ENCODE measurements at places on chromosomes 7 and 10.

DNA sequence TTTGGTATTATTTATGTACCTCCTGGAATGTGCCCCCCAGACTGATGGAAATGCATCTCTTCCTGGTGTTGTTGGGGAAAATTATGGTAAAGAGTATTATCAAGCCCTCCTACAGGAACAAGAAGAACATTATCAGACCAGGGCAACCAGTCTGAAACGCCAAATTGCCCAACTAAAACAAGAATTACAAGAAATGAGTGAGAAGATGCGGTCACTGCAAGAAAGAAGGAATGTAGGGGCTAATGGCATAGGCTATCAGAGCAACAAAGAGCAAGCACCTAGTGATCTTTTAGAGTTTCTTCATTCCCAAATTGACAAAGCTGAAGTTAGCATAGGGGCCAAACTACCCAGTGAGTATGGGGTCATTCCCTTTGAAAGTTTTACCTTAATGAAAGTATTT lies 17.0 kb downstream of the CSGALNACT2 start:
- DNase-seq, result no peak

GRCh38 chr10:105807935-105808587 lies 1167.0 kb downstream of the SORCS3 start:
- DNase-seq, result no peak

- no peak for DNase-seq
These were observed 287.0 kb downstream of the WDR37 start for GRCh38 chr10:1343176-1343575.

- no peak for DNase-seq
These were observed 21.6 kb downstream of the TES start for GRCh38 chr7:116231949-116232348.

- no peak for DNase-seq
These were observed 62.4 kb upstream of the PAX2 start for GRCh38 chr10:100683004-100683403.

GRCh38 chr7:138205614-138206150 lies 129.4 kb downstream of the AKR1D1 start:
- DNase-seq, result no peak

DNA sequence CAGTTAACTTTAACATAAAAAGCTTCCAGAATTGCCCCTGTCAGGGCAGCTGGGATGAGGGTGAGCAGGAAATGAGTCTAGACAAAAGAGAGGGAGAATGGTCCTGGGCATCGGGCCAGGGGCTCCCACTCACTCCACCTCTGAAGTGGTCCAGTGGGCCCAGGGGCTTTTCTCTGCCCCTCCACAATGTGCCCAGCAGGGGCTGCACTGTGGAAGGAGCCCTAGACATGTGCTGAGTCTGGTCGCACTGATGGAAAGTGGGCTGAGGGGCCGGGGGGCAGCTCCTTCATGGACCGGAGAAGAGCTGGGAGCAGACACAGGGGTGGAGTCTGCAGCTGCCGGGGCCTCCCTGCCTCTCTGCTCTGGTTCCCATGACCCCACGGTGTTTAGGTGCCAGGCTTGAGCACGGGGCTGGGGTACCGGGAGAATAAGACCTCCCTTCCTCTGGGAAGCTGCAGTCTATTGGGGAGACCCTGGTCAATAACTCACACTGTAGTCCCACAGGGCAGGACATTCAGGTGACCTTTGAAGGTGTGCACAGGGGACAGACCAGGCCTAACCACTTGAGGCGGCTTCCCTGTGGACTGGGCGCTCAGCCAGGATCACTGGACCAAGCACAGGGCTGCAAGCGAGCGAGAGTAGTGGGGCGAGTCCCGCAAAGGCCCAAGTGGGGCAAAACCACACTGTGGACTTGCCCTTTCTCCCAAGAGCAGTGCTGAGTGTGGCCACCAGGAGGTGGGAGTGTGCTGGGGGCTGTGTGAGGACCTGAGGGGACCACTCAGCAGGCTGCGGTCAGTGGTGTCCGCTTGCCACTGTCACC lies 6.1 kb downstream of the ADCY1 start:
- peak; percentile 69 for DNase-seq

GRCh38 chr7:379456-380138 lies 89.6 kb downstream of the FOXL3 start:
- peak; percentile 13 for DNase-seq

DNA sequence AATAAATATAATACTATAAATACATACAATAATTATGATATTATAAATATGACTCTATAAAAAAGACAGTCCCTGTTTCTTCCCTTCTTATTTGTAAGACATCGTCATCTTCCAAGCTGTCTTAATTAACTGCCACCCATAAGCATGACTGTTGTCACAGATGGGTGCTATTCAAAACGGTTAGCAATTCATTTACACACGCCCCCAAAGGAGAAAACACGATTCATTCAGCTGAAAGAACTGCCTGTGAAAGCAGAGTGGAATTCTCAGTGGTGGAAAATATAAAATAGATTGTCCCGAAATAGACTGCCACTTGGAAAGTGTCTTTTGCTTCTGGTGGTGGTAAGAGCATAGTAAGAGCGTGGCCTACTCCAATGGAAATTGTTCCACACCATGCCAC lies 48.9 kb upstream of the ELMO1 start:
- no peak for DNase-seq

GRCh38 chr7:151436446-151437158 lies 3.3 kb downstream of the CRYGN start:
- no peak for DNase-seq

- peak; percentile 76 for DNase-seq
These were observed 746 bp downstream of the CCDC71L start for GRCh38 chr7:106659963-106660861.

DNA sequence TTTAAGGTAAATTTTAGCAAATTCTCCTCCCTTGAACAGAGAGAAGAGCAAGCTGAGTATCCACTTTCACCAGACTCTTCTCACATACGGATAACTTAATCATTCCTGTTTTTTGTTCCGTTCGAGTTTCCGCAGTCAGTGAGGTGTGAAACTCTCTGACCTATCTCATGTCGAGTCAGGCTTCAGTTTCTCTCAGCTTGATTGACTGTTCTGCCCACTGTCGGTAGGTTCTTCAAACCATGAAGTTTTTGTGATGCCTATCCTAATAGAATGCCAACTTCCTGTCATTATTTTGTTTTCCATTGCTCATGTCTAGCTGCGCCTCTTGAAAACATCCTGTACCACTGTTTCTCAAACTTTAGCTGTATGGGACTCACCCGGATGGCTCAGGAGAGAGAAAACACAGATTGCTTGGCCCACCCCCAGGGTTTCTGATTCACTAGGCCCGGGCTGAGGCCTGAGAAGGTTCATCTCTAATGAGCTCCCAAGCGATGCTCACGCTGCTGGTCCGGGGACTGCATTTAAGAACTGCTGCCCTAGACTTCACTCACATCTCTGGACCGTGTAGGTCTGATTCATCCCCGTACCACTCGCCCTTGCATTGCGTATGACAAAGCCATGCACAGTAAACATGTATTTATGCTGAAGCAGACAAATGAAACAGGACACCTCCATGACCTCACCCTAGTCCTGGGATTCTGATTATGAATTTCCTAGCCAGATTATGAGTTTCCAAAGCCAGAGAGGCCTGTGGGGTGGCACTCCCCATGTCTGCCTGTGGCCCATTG lies 208.4 kb upstream of the AGK start:
- DNase-seq, result no peak

DNA sequence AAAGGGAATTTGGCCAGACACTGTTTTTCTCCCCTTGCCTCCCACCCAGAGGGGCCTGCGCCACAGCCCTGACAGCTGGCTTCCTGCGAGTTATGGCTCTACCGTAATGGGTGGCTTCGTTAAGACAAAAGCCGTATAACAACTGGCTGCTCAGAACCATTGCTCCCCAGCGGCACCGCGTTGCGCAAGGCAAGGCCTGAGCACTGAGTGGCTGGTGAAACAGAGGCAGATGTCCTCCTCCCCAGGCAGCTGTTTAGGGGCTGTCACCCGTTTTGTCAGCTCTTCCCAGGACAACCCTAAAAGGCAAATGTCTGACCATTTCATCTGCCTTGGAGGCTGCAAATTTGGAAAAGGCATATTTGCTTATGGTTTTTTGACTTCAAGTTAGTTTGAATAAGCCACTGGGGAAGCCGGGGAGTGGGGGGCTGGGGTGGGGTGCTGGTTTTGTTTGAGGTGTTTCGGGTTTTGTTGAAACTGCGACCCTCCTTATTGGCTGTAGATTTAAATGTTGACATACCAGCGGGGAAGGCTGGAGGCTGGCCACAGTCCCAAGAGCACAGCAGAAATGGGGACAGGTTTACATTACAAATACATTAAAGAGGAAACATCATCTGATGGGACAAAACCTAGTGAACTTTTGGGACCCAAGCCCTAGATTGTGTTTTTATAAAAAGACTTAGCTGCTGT lies 681 bp upstream of the SPOCK2 start:
- no peak for DNase-seq

GRCh38 chr7:131506597-131506996 lies 49.8 kb downstream of the PODXL start:
- no peak for DNase-seq

DNA sequence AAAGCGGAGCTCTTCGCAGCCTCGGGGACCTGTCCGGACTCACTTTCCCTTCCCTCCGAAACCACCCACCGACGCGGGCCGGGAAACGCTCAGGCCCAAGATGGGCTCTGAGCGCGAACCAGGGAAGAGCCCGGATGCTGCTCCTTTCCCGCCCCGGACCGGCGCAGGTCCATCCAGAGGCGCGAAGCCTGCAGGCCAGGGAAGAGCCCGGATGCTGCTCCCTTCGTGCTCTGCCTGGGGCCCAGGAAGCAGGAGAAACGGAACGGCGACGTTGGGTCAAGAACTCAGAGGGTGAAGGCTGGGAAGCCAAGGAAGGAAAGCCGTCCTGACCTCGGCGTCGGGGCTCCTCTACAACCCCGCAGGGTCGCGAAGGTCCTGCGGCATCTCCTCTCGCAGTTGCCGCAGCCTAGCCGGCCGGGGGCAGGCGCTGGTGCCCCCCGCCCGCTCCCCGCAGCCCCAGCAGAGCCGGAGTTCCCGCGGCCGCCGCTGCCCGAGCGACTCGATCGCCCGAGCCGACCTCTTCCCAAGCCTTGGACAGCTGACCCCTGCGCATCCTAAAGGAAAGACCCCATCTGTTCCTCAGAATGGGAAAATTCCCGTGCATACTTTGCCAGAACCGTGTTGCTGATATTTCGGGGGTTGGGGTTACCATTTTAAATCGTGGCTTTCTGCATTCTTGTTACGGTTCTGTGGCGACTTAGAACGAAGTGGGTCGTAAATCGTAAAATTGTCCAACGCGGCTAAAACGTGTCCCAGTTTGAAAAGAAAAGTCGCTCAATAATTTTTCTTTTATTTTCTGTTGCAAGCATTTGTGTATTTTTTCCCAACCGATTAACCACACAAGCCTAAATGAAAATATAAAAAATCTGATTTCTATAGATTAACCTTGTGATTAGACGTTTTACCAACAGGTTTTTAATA lies 7.5 kb downstream of the HOXA1 start:
- DNase-seq, result peak; percentile 78

DNA sequence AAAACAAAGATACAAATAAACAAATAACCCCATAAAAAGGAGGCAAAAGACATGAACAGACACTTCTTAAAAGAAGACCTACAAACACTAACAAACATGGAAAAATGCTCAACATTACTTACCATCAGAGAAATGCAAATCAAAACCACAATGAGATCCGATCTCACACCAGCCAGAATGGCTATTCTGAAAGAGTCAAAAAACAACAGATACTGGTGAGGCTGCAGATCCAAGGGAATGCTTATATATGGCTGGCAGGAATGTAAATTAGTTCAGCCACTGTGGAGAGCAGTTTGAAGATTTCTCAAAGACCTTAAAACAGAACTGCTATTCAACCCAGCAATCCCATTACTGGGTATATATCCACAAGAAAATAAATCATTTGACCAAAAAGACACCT lies 80.4 kb upstream of the NRP1 start:
- DNase-seq, result no peak

DNA sequence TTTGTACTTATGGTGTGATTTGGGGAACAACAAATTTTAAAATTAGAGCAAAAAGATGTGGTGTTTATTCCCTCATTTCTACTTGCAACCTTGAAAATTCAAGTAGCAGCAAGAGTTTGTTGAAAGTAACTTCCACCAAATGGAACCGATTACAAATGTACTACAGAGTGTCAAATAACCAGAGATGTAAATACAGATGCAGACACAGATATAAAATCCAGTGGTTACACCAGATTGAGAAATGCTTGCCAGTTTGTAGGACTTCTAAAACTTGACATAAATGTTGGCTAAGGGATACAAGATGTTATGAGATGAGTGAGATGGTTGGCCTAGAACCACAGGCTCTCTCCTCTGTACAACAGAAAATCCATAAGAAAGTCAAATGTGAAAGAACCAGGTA lies 162.1 kb downstream of the DIP2C start:
- DNase-seq, result no peak

Measured in H1 (cell line).